ENCODE measurements at places on chromosomes 7 and 10.
A peak's percentile ranks its signal among the peaks of the same experiment; 100 is the strongest.

GRCh38 chr7:8208816-8209215 lies 53.2 kb downstream of the ICA1 start:
- no peak for DNase-seq

GRCh38 chr7:3537210-3537875 lies 236.3 kb downstream of the SDK1 start:
- no peak for DNase-seq

GRCh38 chr7:958221-959200 lies 4.0 kb upstream of the ADAP1 start:
- no peak for DNase-seq

- no peak for DNase-seq
These were observed 276.0 kb downstream of the ARL4A start for GRCh38 chr7:12963435-12963834.

GRCh38 chr7:91265693-91266066 lies 1.4 kb downstream of the FZD1 start:
- DNase-seq = no peak

DNA sequence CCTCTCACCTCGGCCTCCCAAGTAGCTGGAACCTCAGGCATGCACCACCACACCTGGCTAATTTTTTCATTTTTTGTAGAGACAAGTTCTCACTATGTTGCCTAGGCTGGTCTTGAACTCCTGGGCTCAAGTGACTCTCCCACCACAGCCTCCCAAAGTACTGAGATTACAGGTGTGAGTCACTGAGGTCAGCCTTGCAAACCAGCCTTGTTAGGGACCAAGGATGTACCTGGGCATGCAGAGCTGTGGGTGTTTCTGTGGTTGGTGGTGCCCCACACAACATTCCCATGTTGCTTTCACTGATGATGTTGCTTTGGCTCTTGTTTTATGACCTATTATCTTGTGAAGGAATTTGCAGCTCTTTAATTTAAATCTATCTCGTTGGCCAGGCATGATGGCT lies 54.8 kb downstream of the OTUD1 start:
- no peak for DNase-seq

DNA sequence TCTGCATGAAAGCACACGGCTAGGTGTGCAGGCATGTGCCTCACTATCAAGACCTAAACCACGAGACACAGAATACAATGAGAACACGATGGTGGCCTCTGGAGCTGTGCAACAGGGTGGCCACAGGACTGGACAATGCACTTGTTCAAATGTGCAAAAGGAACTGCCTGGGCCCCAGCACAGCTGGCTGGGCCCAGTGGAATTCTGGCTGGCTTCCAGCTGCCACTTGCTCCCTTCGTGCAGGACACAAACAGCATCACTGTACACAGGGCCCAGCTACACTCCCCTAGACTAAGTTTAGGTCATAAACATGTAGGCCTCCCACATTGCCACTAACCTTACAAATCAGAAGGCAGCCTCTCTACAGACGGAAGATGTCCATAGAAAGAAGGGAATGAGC lies 23.4 kb downstream of the DOCK4 start:
- DNase-seq = no peak

DNA sequence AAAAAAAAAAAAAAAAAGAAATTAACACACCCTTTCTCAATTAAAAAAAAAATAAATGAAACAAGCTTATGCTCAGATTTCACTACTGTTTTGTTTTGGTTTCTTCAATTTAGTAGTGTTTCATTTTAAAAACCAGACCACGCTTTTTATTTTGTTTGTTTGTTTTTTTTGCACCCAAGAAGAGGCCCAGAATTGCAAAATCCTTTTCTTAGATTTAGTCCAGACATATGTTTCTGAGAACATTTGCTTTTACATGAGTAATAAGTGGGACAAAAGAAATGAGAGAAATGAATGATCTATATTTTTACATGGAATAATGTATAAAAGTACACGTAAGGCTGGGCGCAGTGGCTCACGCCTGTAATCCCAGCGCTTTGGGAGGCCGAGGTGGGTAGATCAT lies 34.5 kb upstream of the CAMK1D start:
- DNase-seq = no peak

- DNase-seq = no peak
These were observed 26.6 kb upstream of the DOCK1 start for GRCh38 chr10:126878594-126878993.

DNA sequence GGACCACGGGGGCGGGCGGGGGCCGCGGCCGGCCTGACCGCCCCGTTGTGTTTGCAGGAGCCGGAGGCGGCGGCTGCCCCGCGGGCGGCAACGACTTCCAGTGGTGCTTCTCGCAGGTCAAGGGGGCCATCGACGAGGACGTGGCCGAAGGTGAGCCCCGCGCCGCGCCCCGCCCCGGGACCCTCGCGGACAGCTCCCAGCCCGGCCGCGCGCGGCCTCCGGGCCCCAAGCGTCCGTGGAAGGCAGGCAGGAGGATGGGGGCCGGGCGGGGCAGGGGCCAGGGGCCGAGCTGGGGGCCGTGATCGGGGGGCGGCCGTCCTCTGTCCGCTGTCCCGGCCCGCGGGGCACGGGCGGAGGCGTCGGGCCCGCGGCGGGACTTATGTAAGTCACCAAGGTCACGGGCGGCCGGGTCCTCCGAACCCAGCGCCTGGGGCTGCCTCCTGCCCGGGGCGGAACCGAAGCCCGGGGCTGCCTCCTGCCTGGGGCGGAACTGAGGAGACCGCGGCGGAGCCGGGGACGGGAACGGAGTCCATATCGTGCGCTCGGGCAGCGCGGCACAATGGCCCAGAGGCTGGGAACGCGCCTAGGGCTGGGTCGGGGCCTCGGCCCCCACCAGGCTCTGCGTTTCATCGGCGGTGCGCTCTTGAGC lies 497 bp downstream of the PPP2R2D start:
- peak; percentile 9 for DNase-seq

GRCh38 chr10:124894569-124895215 lies 47.2 kb upstream of the ZRANB1 start:
- DNase-seq = no peak

DNA sequence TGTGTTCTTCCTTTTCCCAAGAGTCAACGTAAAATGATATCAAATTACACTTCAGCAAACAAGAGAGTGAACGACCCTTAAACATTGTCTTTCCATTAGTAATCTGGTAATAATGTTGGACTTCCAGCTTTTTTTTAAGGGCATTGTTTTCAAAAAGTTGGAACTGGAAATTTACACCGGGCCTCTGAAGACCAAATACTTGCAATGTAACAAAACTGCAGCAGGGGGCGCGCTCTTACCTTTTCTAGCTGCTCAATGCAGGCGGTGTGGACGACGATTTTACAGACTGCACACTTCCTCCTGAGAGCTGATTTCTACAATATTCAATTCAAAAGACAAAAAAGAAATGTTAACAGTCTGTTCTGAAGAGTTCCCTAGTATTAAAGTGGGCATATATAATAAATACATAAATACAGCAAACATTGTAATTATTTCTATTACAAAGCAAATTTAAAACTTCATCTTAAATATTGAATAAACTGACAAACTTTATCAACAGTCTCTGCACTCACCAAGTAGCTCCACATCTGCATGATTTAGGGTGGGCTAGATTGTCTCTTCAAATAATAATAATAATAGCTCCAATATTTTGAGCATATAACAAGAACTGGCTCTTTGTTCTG lies 190.4 kb downstream of the DGKI start:
- peak; percentile 53 for DNase-seq

GRCh38 chr10:94287336-94287735 lies 75.4 kb downstream of the NOC3L start:
- no peak for DNase-seq

DNA sequence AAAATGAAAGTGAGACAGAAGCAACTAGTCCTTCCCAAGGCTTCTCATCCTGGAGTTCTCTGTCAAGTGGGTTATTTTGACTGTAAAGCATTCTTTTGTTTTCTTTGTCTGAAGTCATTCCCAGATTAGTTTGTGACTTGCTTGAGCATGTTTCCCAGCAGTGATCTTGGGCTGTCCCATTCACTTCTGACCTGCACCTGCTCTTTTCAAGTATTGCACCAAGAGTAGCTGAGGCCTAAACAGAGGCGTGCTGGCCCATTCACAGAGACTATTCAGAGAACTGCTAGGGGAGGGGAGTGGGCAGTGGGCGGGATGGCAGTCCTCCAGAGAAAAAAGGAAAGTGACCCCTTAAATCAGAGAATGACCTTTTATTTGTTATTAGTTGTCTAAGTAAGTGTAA lies 61.3 kb downstream of the CACNA2D1 start:
- no peak for DNase-seq

GRCh38 chr7:125136755-125137532 lies 207.3 kb upstream of the POT1 start:
- DNase-seq = no peak

DNA sequence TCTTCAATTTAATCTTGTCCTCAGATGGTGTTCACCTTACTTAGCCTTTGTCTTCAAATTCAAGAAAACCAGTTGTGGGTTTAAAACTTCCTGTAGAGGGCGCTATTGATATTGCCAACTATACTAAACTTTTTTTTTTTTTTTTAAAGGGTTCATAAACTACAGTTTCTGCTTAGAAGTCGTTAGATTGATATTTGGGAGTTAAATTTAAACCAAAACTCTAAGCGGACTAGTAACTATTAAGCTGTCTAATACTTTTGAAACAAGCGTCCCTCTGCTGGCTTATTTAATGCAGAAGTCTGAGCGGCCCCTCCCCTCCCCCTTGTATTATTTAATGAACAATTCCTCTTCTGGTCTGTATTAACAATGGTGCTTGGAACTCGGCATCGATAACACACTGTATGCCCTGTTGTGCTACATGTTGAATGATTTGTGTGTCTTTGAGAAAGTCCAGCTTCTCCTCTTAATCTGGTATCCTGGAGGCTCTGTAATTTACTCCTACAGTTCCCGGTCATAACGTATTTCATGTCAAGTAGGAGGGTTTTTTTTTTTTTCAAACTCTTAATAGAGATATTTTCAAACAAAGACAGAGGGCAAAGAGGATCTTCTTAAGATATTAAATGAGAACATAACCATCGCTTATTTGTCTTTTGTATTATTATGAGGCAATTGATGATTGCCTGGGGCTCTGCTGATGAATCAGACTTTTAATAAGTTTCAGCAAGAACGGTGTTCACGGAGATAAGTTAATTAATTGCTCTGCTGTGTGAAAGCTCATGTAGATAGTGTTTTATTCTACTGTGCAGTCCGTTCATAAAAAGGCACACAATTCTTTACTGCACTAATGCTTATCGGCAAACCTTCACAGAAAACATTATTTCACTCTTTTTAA lies 22.6 kb upstream of the CREB5 start:
- DNase-seq = peak; percentile 44

DNA sequence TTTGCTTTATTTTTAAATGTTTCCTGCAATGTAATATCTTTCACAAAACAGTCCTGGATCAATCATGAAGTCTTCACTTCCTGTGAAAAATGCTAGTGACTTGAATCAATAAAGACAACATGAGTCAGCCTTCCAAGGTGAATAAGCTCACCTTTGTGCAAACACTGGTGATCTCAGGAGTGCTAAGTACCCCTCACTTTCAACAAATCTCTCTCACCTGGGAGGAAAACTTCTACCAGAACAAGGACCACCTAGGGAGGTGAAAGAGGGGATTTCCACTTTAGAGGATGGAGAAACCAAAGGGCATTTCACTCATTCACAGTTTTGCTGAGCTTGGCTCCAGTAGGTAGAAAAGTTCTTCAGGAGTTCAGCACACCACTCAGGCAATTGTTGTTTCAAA lies 64.8 kb downstream of the CALD1 start:
- DNase-seq = no peak

- peak; percentile 18 for DNase-seq
These were observed 1.3 kb downstream of the CNNM2 start for GRCh38 chr10:102919246-102919959.

DNA sequence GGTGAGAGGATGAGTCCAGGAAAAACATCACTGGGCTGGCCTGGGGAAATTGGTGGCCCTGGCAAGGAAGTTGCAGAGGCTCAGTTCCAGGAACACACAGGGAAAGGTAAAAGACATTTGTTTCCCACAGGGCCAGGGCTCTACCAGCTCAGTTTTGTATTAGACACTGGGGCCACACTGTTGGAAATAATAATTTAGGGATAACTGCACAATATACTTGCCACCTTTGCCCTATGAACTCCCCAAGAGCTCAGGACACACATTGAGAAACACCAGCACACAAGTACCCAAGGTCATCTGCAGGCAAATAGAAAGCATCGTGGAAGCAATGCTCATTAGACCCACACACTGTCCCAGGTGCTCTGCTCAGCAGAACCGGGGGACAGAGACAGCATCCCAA lies 617.6 kb downstream of the PTPRN2 start:
- no peak for DNase-seq

- DNase-seq = no peak
These were observed 481.5 kb upstream of the AKR1E2 start for GRCh38 chr10:4344492-4344994.

DNA sequence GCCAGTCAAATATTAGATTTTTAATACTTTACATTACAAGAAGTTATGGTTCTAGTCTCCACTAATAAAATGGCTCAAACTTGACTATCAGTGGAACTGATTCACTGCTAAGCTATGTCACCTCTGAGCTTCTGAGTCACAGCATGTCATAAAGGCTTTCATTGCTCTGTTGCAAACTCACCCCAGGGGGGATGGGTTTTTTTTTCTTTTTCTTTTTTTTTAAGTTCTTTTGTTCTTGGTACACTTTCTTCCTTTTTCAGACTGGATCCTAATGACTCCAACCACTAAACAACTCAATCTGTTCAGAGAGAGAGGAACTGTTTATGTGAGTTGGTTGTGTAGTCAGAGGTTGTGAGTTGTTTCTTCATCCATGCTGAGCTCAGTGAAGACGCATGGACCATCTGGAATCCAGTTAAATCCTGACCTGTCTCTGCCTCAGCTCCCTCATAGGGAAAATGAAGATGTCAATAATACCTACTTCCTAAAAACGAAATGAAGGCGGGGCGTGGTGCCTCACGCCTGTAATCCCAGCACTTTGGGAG lies 11.0 kb downstream of the MYOF start:
- no peak for DNase-seq

- no peak for DNase-seq
These were observed 201.6 kb upstream of the LRRN3 start for GRCh38 chr7:110889335-110889734.

- no peak for DNase-seq
These were observed 60.8 kb upstream of the NAMPT start for GRCh38 chr7:106345421-106346166.

GRCh38 chr7:51301806-51302205 lies 14.8 kb downstream of the COBL start:
- no peak for DNase-seq
